ENCODE measurements at places on chromosomes 11 and 22.

- H3K27ac ChIP-seq = no peak overlapping the region
- no peaks in the 10 kb centered on the region for H3K4me1 ChIP-seq
- H3K4me3 ChIP-seq = no peak overlapping the region
- no peaks in the 10 kb centered on the region for H3K36me3 ChIP-seq
- no peaks in the 10 kb centered on the region for H3K27me3 ChIP-seq
- no peak for DNase-seq
Measured at GRCh38 chr11:112363527-112363926, 102.9 kb upstream of the PLET1 start.

DNA sequence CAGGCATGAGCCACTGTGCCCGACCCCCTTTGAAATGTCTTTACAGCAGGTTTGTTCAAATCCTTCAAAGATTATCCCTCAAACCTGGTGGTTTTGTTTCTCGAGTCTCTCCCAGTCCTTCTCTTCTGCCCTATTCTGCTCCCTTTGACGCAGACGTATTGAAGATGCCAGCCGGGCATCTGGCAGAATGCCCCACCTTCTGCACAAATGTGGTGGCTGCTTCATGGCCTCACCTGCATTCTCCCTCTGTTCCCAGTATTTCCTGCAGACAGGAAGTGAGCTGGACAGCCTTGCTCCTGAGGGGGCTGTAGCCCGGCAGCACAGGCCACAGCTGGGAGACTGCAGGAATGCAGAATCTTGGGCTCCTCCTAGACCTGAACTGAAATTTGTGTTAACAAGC, 4.8 kb upstream of the NAP1L4 start:
- H3K4me1 ChIP-seq = no peaks in the 10 kb centered on the region
- no peaks in the 10 kb centered on the region for H3K27me3 ChIP-seq
- DNase-seq = no peak
- no peak overlapping the region for H3K4me3 ChIP-seq
- H3K36me3 ChIP-seq = peaks cover 27% of the 10 kb centered on the region

- no peaks in the 10 kb centered on the region for H3K36me3 ChIP-seq
- H3K4me3 ChIP-seq = no peak overlapping the region
- no peaks in the 10 kb centered on the region for H3K27me3 ChIP-seq
- H3K4me1 ChIP-seq = no peaks in the 10 kb centered on the region
- H3K27ac ChIP-seq = no peak overlapping the region
Measured at GRCh38 chr11:67345920-67346819, 7.2 kb downstream of the POLD4 start.

- H3K4me3 ChIP-seq = no peak within 1 kb of the TSS
- no peaks in the 10 kb centered on the region for H3K36me3 ChIP-seq
- DNase-seq = no peak
- H3K27ac ChIP-seq = no peak within 1 kb of the TSS
Measured at GRCh38 chr22:37282385-37282677, at the start of gene CYTH4. CYTH4 (plus strand) TSS chr22:37282508; CDS start chr22:37282570, 62 bp downstream.
